ENCODE measurements at places on chromosomes 6 and 20.

DNA sequence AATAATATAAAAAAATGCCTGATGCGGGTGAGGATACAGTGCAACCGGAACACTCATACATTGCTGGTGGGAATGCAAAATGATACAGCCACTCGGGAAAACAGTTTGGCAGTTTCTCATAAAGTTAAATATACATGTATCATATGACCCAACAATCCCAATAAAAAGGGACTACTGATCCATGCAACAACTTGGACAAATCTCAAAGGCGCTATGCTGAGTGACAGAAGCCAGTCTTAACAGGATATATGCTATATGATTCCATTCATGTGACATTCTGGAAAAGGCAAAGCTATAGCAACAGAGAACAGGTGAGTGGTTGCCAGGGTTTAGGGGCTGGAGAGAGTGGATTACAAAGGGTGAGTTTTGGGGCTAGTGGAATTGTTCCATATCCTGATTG, 170.2 kb upstream of the MLN start:
- no peak for DNase-seq

DNA sequence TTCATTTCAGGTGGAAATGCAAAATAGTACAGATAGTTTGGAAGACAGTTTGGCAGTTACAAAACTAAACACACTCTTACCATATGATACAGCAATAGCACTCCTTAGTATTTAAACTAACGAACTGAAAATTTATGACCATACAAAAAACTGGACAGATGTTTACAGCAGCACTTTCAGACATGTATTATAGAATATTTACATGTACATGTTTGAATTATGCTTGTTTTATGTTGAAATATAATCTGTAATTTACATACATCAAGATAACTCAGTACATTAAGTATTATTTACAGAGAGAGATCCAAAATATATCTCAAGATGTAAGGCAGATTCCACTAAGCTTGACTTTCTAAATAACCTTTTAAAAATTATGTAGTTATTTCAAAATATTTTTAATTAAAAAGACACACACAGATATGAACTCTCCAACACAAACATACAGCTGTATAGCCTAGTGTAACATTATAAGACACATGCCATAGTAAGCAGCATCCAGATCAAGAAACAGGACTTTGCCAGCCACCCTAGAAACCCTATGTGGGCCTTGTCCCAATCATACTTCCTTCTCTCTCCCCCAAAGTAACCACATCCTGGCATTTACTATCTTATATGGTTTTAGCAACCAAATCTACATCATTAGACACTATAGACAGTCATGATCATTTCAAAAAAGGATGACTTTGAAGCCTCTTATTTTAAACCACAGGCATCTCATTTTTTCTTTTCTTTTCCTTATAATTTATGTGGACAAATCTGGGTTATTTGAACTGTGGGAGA, 82.2 kb downstream of the MAN1A1 start:
- DNase-seq, result no peak

GRCh38 chr6:70819646-70820045, 137.2 kb downstream of the B3GAT2 start:
- DNase-seq, result no peak

GRCh38 chr6:12572896-12573827, 143.4 kb upstream of the PHACTR1 start:
- peak; percentile 62 for DNase-seq

DNA sequence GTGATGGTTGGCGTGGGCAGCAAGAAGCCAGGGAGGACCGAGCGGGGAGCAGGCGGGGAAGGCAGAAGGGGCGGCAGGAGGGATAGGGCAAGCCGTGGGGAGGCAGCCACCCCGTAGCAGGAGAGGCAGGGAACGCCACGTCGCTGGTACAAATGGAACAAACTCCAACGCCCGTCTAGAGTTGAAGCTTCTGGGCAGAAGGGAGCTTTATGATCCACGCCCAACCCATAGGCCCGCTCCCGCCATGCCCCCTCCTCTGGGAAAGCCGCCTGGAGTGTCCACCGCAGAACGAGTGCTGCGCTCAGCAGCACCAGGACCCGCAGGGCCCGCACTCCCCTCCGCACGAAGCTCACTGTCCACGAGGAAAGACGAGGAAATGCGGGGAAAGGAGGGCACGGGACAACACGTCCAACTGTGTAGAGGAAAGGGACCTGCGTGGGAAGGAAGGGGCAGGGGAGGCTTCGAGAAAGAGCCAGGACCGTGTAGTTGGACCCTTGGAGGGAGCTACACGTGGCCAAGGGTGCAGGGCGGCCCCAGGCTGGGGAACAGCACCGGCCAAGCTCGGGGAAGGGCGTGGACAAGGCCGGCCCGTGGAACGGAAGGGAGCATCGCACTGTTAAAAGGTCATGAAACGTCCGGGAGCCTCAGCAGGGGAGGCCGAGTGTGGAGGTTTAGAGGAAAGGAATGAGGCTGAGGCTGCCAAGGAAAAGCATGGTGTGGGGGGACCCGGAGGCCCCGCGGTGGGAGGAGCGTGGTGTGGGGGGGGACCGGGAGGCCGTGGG, 204.0 kb downstream of the DLL1 start:
- DNase-seq, result no peak

- DNase-seq, result no peak
Observed at GRCh38 chr6:167904791-167905190, 78.1 kb downstream of the AFDN start.

GRCh38 chr6:16572943-16573342, 188.3 kb downstream of the ATXN1 start:
- no peak for DNase-seq

DNA sequence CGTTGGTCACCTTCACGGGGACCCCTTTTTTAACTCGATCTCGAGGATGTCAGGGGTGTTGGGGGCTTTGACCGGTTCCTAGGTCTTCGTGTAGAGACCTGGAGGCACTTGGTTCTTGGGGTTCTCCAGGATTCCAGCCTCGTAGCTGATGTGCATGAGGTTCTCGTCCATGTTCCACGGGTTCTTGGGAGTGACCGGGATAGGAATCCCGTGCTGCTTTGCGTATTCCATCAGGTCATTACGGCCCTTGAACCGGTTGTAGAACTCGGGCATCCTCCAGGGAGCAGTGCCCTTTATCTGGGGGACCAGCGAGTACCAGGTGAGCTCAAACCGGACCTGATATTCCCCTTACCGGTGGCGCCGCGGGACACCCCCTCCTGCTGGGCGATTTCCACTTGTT, 88.0 kb upstream of the RIPOR2 start:
- DNase-seq, result no peak

DNA sequence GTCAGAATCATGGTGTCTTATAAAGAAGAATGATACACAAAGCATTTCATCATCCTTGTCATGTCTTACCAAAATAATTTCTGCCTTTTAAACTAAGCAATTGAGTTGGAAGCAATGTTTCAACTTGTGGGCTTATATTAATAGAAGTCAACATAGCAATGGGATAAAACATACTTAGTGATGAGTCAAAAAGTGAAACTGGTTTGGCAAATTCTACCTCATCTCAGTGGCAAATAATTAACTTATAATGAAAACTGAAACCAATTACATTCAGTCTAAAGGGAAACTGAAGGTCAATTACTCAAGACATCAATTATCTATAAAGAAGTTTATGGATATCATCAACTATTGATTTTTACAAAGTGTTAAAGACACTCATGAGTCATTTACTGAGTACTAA, 463.8 kb downstream of the BMP2 start:
- DNase-seq, result no peak

DNA sequence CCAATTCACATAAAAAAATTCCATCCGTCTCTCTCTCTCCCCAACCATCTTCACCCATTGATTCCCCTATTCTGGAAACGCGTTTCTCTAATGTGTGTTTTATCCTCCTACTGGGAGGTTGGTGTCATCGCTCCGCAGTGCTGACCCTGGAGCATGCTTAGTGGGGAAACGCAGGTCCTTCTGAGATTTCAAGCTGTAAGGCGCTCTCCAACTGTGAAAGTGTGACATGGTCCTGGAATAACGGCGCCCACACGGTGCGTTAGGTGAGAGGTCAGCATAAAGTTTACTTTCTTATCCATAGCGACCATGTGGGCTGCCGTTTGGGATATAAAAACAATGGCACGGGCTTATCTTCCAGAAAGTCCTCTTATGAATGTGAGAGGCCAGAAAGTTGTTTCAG, 123.9 kb downstream of the WDR27 start:
- no peak for DNase-seq

DNA sequence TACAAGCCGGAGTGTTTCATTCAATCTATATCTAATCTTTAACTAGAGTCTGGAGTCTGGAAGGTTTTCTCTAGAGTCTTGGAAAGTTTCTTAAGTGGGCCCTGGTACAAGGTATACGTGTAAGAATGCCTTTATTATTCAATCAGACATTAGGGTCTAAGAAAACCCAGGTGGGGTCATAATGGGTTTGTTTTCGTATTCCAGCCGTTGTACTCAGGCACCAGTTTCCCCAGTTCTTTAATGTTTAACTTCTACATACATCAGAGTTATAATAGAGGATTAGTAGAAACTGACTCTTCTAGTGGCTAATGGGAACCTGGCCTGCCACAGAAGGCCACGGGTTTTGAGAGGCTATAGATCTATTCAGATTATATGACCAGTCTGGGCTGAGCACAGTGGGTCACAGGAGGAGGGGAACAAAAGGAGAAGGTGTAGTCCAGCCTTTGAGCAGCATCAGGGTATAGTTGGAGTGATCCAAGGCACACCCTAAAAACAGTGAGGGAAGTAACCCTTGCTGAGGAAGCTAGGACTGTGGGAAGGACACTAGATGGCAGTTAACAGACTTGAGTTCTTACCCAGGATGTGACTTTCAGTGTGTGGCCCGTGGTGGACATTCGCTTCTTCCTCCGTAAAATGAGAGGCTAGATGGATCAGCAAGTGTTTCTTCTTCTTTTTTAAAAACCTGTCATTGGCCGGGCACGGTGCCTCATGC, 15.5 kb downstream of the FAM83B start:
- no peak for DNase-seq

- DNase-seq, result no peak
Observed at GRCh38 chr6:148213366-148213765, 129.3 kb upstream of the SASH1 start.

GRCh38 chr6:7901056-7901455, 9.5 kb downstream of the TXNDC5 start:
- DNase-seq, result no peak

GRCh38 chr20:3165473-3166337, 6.0 kb upstream of the FASTKD5 start:
- no peak for DNase-seq

- DNase-seq, result no peak
Observed at GRCh38 chr6:143961066-143961465, 47.0 kb downstream of the PLAGL1 start.

DNA sequence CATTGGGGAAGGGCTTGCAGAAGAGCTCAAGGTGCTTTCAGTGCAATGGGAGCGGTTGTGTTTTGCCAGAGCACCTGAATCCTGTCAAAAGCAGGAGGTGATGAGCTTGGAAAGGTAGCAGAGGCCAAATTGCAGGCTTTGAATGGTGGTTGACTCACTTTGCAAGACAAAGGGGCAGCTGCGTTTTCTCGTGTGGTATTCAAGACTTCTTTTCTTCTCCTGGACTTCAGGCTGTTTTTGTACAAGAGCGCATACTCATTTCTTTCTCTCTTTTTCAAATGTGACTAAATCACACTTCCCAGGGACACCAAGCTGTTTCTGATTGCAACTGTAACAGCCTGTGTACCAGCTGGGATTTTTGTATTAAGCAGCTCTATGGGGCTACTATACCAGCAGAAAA, 32.3 kb downstream of the GHRH start:
- no peak for DNase-seq

DNA sequence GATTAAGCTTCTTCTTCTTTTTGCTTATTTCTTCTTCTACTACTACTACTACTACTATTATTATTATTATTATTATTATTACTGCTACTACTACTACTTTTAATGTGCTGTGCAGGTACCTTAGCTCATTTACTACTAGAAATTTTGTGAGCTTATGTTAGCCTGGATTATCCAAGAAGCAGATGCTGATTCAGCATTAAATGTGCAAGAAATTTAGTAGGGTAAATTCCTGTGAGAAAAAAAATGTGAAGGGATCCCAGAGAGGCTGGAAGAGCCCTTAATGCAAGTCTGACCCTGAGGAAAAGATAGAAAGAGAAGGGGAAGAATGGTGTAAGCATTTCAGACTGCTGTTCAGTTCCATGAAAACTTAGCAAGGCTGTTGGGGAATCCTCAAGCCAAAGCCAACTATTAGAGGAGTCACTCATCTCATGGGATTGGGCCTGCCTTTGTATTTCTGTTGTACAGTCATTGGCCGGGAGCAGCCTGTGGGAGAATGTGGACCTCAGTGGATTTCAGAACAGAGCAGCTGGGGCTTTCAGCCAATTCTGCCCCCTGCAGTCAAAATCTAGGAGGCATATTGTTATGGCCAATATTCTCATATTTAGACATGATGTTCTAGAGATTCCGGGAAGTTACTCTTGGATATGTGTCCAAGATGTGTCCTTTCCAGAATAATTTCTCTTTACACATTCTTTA, 37.2 kb upstream of the TSPYL1 start:
- no peak for DNase-seq

- DNase-seq, result no peak
Observed at GRCh38 chr6:33391922-33392594, 435 bp downstream of the KIFC1 start.

- no peak for DNase-seq
Observed at GRCh38 chr6:38805692-38806091, 90.6 kb downstream of the DNAH8 start.

- no peak for DNase-seq
Observed at GRCh38 chr6:43129434-43130194, 41.5 kb upstream of the SRF start.

DNA sequence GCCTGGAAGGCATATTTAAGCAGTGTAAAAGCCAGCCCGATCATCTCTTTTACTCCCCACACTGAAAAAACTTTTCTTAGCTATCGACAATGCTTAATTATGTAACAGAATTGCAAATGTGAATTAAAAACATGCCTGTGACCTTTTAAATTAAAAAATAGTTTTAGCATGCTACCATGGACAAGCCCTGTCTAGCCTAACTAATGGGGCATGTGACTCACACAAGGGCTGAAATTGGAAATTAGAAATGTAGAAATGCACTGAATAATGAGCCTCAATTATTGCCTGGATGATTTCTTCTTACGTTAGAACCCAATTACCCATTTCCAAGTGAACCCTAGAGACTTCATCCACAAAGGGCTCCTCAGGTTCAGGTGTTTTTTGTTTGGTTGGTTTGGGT, 82.7 kb downstream of the SIM1 start:
- no peak for DNase-seq

- no peak for DNase-seq
Observed at GRCh38 chr20:9160757-9161156, 91.9 kb downstream of the PLCB4 start.

DNA sequence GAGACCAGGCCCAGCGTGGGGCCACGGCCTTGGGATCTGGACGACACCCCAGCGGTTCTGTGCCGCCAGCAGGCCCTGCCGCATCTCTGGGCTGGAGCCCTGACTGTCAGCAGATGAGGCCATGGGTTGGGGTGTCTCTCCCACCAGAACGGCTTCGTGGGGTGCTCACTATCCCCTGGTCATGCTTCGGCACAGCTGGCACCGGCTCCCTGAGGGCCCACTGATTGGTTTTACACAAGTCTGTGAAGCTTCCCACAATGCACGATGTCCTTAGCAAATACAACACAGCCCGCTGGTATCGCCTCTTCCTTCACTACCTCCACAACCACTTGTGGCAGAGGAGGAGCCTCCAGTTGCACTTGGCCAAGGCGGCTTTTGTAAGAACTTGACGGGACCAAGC, 94.3 kb downstream of the THBS2 start:
- DNase-seq, result no peak
